ENCODE measurements at places on chromosomes 2 and 18. TPM values are rescaled to one million over a fixed set of nuclear protein-coding genes. Genes with fewer than 3 reads are reported as not detected.

DNA sequence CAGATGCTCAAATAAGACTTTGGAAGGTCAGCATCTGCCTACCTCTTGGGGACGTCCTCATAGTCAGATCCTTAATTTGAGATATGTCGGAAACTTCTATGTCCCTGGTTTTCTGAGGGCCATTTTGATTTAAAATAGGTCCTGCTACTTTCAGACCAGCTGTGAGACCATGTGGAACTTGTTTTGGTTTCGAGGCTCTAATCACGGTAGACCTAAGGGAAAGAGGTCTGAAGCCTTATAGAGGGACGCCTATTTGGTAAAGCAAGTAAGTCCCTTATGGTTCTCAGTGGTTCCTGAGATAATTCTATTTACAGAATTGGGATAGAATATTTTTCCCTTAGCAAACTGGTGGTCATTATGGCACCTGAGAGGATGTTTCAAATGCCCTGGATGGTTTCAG is 75.1 kb downstream of the RFTN2 start:
- H3K27ac ChIP-seq, result no peak overlapping the region
- H3K27me3 ChIP-seq, result no peaks in the 10 kb centered on the region

GRCh38 chr2:221429741-221430491 is 142.2 kb downstream of the EPHA4 start:
- no peak overlapping the region for H3K27ac ChIP-seq
- H3K4me3 ChIP-seq, result no peak overlapping the region

The DSG4 gene
- 0.04 TPM for polyA plus RNA-seq

DNA sequence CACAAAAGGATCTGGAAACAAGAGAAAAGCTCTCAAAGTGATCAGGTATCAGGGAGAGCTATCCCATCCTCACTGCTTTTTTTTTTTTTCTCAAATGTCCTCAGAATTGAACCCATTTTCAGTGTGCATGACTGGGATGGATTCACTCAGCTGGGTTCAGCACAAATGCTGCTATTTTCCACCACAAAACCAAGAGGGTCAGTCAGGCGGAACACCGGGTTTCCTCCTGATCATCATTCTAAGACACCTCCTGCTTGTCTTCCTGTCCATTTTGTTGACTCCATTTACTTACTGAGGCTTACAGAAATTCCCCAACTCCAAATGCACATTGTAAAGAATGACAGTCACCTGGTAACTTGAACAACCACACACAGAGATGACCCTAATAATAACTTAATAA is 39.9 kb downstream of the CYRIA start:
- no peaks in the 10 kb centered on the region for H3K36me3 ChIP-seq
- H3K4me3 ChIP-seq, result no peak overlapping the region
- no peak for DNase-seq
- H3K27ac ChIP-seq, result no peak overlapping the region
- no peaks in the 10 kb centered on the region for H3K27me3 ChIP-seq
- no peaks in the 10 kb centered on the region for H3K4me1 ChIP-seq

The FSHR gene
- polyA plus RNA-seq, result not detected

DNA sequence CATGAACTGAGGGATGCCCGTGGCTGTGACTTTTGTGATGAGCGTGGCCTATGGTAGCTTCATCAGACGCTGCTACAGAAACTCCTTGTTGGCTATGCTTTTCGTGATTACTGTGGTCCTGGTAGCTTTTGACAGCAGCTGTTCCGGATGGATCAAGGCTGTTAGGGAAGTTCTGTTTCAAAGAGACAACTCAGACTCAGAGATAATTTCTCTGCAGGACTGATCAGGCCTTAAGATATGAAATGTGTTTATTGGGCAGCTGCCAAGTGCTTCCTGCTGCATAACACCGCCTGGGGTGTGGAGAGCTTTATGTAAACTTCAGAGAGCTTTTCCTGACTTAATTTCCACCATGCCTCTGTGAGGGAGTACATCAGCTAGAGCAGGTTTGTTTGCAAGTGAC is 243.8 kb downstream of the TSN start:
- H3K4me3 ChIP-seq, result no peak overlapping the region
- no peaks in the 10 kb centered on the region for H3K36me3 ChIP-seq
- no peaks in the 10 kb centered on the region for H3K4me1 ChIP-seq
- H3K27ac ChIP-seq, result no peak overlapping the region

- no peaks in the 10 kb centered on the region for H3K36me3 ChIP-seq
- no peak overlapping the region for H3K4me3 ChIP-seq
- H3K27ac ChIP-seq, result no peak overlapping the region
These were observed 560.6 kb downstream of the SLC4A3 start for GRCh38 chr2:220188031-220188430.

DNA sequence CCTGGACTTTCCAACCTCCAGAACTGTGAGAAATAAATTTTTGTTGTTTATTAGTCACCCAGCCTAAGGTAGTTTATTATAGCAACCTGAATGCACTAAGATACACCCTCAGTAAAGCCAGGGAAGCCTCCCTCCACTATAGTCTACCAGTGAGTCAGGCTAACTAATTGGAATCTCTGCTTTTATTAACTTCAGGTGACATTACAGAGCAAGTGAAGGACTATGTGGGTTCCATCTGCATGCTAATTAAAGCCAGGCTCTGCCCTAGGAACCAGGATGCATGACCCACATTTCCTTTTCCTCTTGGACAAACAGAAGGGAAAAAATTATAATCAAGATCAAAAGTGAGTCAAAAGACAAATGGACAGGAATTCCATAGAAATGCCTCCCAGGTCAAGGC is 56.1 kb downstream of the ZC3H8 start:
- H3K27ac ChIP-seq, result no peak overlapping the region
- DNase-seq, result no peak
- no peaks in the 10 kb centered on the region for H3K27me3 ChIP-seq

DNA sequence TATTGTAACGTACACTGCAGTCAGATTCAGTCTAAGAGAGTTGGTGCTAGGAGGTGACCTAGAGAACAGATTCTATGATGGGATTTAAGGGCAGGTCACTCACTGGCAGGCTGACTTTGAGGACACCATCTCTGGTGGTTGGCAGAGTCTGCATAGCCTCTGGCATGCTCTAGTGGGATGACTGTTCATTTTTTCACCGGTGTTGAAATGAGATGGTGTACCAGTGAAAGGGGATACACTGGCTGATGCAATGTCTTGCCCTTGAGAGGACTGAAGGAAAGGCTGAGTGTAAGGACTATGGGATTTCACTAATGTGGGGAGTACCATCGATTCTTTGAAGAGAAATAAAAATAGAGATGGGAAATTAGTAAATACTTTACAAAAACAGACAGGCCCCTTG is 186.9 kb upstream of the PIEZO2 start:
- H3K27ac ChIP-seq, result no peak overlapping the region
- H3K4me1 ChIP-seq, result no peaks in the 10 kb centered on the region
- no peaks in the 10 kb centered on the region for H3K36me3 ChIP-seq
- no peak for DNase-seq
- no peak overlapping the region for H3K4me3 ChIP-seq
